ENCODE measurements at places on chromosomes 3 and 15.

DNA sequence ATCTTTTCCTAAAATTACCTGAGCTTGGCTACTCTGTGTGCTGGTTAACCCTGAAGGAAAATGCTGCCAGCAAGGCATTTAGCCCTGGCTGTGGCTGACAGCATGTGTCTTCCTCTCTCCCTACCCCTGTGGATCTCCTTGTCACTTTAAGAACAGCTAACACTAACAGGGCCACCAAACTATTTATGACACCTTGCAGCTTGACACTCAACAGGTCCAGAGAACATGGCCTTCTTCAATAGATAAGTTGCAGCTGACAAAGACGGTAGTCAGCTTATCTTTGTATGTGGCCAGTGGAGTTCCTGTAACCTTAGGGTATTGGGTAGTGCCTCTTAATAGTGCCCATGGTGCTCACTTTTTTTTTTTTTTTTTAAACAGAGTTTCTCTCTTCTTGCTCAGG lies 32.0 kb upstream of the COPB2 start:
- no peak for DNase-seq

DNA sequence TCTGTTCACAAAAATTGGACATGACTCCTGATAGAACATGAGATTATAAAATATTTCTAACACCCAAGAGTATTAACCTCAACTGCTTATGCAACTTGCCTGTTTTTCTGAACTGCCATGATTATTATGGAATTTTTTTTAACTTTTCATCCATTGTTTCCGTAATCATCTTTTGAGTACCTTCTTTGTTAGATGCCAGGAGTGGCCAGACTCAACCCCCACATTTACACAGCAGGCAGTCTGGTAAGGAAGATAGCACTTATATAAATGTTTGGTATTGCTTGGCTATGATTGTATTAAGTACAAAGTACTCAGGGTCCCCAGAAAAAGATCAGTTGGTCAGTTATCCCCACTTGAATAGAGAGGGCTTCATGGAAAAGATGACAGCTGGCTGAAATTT lies 74.3 kb downstream of the CRYBG3 start:
- no peak for DNase-seq

DNA sequence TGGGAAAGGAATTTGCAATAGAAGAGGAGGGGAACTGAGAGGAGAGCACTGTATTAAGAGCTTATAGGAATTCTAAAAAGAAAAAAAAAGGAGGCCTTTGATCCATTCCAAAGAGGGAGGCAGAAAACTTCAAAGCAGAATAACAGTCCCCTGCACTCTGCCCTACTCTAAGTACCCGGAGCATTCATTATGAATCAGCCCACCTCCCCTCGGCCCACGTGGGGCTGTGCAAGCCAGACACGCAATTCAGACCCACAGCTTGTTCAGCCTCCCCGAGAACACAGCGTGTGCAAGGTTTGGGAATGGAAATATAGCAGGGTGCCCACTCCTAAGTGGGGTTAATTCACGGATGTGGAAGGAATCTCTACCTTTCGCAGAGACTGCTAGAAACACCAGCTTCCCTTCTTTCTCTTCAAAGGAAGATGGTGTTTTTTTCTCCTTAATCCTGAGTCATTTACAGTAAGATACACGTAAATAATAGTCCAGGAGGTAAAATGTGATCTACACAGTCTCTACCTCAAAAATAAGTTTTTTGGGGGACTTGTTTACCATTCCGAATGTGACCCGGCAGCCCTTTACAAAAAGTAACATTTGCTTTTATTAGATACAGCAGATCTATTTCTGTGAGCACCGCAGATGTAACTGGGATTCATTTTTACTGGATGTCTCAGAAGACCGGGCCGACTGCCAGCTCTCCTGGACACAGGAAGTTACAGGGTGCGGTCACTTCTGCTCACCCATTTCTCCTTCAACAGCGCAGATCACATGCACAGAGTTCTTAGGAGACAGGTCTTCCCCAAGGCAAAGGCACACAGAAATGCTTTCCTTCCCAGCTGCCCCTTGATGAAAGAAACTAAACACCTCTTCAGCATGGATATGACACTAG lies 768.5 kb upstream of the CFAP20DC start:
- no peak for DNase-seq

DNA sequence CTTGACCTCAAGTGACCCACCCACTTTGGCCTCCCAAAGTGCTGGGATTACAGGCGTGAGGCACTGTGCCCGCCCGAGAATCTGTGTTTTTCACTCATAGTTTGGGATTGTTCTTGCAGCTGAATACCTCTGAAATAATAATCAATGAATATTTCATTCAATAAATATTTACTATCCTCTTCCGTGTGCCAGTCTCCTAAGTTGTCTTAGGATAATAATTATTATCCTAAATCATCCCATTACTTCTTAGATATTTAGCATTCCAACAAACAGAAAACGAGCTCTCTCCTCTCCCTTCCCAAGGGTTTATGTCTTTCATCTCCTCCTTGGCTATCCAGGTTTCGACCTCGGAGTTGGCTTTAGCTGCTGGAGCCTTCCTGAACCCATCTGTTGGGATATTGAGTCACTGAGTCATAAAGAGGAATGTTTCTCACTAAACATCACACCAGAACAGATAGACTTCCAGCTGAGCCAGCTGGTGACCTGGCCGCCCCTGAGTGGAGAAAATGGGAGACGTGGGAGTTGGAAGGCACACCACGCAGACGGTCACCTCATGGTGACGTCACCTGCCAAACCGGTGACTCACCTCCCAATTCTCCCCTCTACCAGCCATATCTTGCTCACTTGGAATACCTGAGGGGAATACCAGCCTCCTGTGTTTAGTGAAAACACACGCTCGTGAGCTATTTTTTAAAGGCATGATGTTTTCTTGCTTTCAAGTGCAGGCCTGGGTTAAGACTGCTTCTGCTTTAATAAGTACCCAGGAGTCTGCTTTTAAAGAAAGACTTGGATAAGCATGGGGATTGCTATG lies 43.9 kb downstream of the BHLHE40 start:
- peak; percentile 80 for DNase-seq

- peak; percentile 24 for DNase-seq
Measured at GRCh38 chr3:53044711-53045517, 959 bp downstream of the SFMBT1 start.

GRCh38 chr3:184592371-184593219 lies 31.0 kb downstream of the EPHB3 start:
- no peak for DNase-seq

- no peak for DNase-seq
Measured at GRCh38 chr15:27222479-27222878, 251.5 kb downstream of the GABRG3 start.

- no peak for DNase-seq
Measured at GRCh38 chr3:41912280-41912679, 49.6 kb downstream of the ULK4 start.

DNA sequence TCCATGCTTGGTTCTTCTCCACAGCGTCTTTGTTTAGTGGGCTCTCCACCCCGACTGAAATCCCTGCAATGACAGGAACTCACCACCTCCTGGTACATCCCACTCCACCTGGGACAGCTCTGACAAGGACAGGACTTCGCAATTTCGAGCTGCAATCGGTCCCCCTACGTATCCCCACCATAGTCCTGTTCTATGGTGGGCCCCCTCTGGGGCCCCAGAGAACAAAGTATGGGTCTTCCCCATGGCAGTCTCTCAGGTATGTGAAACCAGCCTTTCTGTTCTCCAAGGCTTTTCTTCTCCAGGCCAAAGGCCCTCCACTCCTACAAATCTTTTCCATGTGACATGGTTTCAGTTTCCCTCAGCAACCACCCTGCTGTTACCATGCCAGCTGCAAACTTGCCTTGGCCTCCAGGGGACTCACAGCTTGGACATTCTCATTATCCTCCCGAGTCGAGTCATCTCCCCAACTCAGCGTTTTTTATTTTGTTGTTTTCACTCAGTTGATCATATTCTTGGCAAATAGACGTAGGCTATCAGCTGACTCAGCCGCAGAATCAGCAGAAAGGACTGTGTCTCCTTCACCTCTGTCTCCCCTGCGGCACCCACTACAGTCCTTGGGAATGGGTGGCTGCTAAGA lies 233.3 kb downstream of the OPA1 start:
- DNase-seq = no peak

DNA sequence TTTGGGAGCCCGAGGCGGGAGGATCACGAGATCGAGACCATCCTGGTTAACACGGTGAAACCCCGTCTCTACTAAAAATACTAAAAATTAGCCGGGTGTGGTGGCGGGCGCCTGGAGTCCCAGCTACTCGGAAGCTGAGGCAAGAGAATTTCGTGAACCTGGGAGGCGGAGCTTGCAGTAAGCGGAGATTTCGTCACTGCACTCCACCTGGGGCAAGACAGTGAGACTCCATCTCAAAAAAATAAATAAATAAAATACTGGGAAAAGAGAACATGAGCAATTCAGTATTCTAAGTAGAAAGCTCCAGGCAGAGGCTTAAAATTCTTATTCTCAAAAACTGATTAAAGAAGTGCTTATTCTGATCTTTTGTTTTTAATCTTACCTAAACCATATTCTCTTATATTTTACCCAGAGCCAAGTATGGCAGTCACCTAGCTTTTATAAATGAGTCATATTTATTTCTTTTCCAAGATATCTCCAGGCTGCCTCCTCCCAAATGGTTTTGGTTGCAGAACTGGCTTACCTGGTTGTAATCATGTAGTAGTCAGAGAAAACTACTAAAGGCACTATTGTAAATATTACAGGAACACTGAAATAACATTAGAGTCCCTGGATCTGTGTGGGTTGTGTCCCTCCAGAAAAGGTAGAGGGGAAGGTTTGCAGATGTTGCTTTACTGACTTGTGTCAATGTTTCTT lies 45.8 kb upstream of the DYNC1LI1 start:
- DNase-seq = no peak

DNA sequence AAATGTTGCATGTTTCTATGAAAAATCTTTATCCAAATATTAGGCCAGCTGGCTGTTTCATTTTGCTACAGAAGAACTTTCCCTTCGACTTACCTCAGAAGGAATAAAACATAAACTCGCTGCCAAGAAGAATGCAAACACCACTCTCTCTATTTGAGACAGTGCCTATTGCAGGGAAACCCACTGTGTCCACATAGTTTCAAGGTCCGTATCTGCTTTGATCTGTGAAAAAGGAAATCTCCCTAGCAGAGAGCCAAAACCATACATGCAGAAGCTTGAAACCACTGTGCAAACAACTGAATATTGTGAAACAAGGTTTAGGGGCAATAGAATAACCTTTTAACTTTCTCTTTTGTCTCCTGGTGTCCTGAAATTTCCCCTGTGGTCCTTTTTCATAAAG lies 35.0 kb upstream of the CAPN7 start:
- no peak for DNase-seq

GRCh38 chr3:98450372-98450771 lies 12.6 kb upstream of the OR5K1 start:
- no peak for DNase-seq

GRCh38 chr3:116050311-116050915 lies 394.9 kb downstream of the LSAMP start:
- peak; percentile 58 for DNase-seq

- no peak for DNase-seq
Measured at GRCh38 chr3:36771931-36772330, 7.6 kb upstream of the DCLK3 start.

GRCh38 chr3:131386429-131387165 lies 5.0 kb downstream of the NUDT16 start:
- DNase-seq = no peak

DNA sequence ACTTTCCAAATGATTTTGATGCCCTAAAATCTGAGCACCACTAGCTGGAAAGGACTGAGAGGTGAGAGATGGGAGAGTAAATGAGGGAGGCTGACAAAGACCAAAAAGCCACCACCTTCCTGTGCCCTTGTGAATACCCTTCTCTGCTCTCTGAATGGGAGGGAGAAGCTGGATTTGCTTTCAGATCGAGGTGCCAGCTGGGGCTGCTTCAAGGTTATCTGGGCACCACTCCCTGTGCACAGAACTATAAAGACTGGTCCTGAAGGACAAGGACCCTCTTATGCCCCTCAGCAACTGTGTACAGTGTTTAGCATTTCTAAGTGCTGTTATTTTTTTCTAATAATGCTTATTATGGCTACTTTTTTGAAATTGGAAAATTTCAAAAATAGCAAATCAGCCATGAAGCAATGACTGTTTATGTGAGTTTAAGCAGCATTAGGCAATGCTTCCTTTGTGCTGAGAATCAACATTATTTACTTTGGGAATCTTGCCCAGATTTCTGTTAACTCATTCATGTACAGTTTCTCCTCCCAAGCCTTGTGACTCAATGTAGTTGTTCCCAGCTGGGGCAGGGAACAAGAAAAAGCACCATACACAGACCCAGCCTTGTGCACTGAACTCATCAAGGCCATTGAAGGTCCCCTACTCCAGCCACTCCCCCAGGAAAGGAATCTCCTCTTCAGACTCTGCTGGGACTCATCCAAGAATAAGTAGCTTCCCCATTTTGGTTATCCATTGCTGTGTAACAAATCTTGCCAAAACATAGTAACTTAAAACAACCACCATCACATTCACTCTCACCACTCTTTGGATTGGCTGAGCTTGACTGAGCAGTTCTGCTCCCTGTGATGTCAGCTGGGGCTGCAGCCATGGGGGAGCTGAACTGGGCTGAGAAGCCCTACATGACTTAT lies 37.3 kb upstream of the CDV3 start:
- DNase-seq = peak; percentile 89

DNA sequence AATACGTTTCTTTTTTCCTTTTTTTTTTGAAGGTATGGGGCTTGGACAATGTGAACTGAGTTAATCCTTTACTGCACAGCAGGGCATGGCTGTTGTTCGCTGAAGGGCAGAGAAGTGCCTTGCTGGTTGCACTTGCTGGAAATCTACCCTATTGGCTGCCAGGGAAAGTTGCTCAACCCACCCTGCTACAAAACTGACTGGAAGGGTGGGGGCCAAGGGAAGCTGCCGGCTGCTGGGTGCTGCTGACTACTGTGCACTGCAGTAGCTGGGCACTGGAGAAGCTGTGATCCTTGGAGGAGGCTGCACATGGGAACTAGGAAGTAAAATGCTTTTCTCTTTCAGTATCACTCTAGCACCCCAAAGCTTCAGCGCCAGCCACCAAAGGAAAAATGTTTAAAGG lies 70.5 kb downstream of the ETV5 start:
- DNase-seq = no peak

GRCh38 chr3:14256561-14257342 lies 78.1 kb downstream of the LSM3 start:
- DNase-seq = no peak

DNA sequence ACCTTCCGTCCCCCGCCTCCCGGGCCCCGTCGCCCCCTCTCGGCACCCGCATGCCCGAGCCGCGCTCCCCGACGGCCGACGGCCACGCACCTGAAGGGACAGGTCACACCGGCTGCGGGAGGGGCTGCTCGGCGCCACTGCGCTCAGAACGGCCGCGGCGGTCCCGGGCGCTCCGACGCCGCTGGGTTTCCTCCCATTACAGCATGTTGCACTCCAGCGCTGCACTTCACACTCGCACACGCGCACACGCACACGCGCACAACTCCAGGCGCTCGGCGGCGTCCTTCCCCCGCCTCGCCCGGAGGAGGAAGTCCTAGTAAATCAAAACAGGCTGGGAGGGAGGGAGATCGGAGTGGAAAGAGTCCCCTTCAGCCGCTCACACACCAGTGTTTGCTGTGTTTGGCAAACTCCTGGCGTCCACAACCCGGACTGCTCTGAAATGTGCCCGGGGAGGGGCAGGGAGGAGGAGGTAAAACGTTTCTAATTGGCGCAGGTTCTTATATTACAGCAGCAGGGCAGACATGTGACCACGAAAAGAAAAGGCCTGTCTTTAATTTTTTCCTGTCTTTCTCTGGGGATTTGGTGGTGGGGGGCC lies 76.7 kb upstream of the VGLL4 start:
- peak; percentile 73 for DNase-seq

GRCh38 chr3:75192146-75192616 lies 471.9 kb upstream of the FRG2C start:
- DNase-seq = peak; percentile 47

All from NCI-H446 (cell line).